ENCODE measurements at places on chromosomes 16 and 17. TPM values are rescaled to one million over a fixed set of nuclear protein-coding genes. Genes with fewer than 3 reads are reported as not detected.

DNA sequence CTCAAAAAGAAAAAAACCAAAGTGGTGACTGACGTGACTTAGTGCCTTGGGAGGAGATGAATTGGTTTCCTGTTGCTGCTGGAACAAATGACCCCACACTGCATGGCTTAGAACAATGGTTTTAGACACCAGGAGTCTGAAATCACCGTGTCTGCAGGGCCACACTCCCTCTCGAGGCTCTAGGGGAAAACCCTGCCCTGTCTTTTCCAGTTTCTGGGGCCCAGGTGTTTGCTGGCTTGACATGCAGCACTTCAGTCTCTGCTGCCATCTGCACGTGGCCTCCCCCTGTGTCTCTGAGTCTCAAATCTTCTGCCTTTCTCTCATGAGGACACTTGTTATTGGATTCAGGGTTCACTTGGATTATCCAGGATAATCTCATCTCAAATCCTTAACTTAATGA, 323.8 kb upstream of the TNRC6C start:
- H3K4me3 ChIP-seq, result no peak overlapping the region
- H3K36me3 ChIP-seq, result no peaks in the 10 kb centered on the region
- no peak overlapping the region for H3K27ac ChIP-seq
- H3K4me1 ChIP-seq, result no peaks in the 10 kb centered on the region
- H3K27me3 ChIP-seq, result no peaks in the 10 kb centered on the region
- DNase-seq, result no peak

GRCh38 chr17:57762452-57763395, 17.6 kb upstream of the CCDC182 start:
- no peaks in the 10 kb centered on the region for H3K36me3 ChIP-seq
- DNase-seq, result no peak
- no peak overlapping the region for H3K27ac ChIP-seq
- H3K4me1 ChIP-seq, result no peaks in the 10 kb centered on the region
- H3K27me3 ChIP-seq, result no peaks in the 10 kb centered on the region
- no peak overlapping the region for H3K4me3 ChIP-seq

DNA sequence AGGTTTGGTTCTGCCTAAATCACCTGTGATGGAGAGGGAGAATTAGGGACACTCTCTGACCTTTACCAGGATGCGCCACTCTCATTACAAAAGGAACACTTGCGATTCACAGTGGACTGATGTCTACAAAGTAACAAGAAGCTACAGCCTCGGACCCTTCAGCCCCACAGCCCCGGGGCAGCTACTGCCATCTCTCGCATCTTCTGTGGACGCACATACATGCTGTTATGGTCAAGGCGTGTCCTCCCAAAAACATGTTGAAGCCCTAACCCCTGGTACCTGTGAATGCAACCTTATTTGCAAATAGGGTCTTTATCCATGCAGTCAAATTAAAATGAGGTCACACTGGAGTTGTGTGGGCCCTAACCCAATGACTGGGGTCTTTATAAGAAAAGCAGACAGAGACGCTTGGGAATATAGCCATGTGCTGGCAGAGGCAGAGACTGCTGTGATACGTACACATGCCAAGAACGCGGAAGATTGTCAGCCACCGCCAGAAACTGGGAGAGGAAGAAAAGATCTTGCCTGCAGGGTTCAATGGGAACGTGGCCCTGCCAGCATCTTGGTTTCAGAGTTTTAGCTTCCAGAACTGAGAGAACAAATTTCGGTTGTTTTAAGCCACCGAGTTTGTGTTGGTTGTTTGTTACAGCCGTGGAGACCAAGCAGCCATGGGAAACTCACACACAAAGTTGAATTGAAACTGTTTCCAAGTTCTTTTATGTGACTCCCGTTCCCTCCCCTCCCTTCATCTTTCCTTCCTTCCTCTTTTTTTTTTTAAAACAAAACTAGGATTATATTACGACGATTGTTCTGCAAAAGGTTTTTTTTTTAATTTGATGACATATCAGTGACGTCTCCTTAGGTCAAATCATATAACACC, 23.1 kb downstream of the ATP2C2 start:
- H3K36me3 ChIP-seq, result no peaks in the 10 kb centered on the region
- no peak overlapping the region for H3K4me3 ChIP-seq
- no peaks in the 10 kb centered on the region for H3K4me1 ChIP-seq
- no peaks in the 10 kb centered on the region for H3K27me3 ChIP-seq
- H3K27ac ChIP-seq, result no peak overlapping the region
- no peak for DNase-seq

DNA sequence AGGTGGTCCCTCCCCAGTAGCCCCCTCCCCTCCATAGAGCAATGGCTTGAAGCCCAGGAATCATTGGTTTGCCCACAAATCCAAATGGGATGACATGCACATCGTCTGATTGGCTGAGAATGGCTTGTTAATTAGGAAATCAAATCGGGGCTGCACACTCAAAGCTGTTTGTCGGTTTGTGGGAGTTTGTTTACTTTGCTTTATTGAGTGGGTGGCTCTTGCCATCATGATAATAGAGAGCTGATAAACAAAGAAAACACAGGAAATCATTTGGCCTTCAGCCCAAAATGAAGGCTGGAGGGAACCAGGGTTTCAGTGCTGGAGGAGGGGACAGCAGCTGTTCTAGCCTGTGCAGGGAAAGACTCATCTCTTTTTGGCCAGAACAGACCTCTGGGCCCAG, 316.3 kb downstream of the CBLN1 start:
- no peak overlapping the region for H3K27ac ChIP-seq
- no peaks in the 10 kb centered on the region for H3K4me1 ChIP-seq
- H3K27me3 ChIP-seq, result no peaks in the 10 kb centered on the region
- H3K36me3 ChIP-seq, result no peaks in the 10 kb centered on the region
- H3K4me3 ChIP-seq, result no peak overlapping the region
- no peak for DNase-seq

- H3K4me3 ChIP-seq, result no peak overlapping the region
- no peaks in the 10 kb centered on the region for H3K4me1 ChIP-seq
- H3K27me3 ChIP-seq, result no peaks in the 10 kb centered on the region
- H3K27ac ChIP-seq, result no peak overlapping the region
- H3K36me3 ChIP-seq, result no peaks in the 10 kb centered on the region
Observed at GRCh38 chr17:54237911-54238515, 415.3 kb downstream of the KIF2B start.

DNA sequence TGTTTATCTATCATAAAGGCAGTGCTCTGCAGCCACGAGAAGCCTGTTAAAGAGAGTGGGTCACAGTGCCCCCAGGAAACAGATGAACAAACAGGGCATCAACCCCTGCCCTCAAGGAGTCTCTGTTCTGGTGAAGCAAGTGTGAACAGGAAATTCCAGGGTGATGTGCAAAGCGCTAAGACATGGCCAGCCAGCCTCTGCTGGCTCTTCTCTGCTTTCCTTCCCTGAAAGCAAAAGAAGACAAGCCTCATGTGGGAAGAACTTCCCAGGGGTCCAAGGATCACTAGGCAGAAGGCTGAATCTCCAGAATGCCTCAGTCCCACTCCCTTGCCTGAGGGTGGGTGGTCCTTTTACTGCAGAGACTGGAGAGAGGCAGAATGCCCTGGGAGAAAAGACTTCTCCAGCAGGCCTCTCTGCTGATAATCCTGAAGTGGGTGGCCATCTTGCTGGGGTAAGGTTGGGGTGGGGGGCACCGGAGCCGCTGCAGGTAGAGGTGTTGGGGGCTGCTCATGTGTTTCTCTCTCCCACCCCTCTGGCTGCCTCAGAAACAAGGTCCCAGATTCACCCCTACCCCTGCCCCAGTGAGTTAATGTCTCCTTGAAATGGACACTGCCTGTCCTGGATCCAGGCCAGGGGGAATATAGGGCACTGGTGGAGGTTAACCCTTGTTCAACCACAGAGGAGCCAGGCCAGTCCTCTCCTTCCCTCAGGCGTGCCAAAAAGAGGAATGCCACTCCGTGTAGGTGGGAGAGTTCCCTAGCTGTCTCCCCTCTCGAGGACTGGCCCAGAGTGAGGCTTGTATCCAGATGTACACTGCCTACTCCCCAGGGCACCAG, 2.4 kb downstream of the ANKRD13B start:
- H3K4me3 ChIP-seq, result no peak overlapping the region
- no peak for DNase-seq
- no peaks in the 10 kb centered on the region for H3K36me3 ChIP-seq
- H3K4me1 ChIP-seq, result peaks cover 28% of the 10 kb centered on the region
- H3K27ac ChIP-seq, result no peak overlapping the region

DNA sequence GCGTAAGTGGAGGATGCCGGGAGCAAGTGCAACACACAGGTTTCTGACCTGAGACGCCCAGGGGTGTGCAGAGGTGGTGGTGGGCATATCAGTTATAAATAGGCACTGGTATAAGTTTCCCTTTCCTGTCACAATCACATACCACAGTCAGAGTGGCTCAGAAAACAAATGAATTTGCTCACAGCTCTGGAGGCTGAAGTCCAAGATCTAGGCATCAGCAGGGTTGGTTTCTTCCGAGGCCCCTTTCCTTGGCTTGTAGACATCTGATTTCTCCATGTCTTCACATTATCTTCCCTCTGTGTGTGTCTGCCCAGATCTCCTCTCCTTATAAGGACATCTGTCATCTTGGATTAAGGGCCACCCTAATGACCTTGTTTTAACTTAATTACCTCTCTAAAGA, 250.5 kb upstream of the TNRC6C start:
- no peak overlapping the region for H3K4me3 ChIP-seq
- no peaks in the 10 kb centered on the region for H3K27me3 ChIP-seq
- H3K27ac ChIP-seq, result no peak overlapping the region
- H3K4me1 ChIP-seq, result no peaks in the 10 kb centered on the region
- no peak for DNase-seq

- no peak for DNase-seq
- no peaks in the 10 kb centered on the region for H3K27me3 ChIP-seq
- peaks cover 3% of the 10 kb centered on the region for H3K36me3 ChIP-seq
Observed at GRCh38 chr17:2393954-2394749, 6.7 kb downstream of the MNT start.

ZNF205 gene
- not detected for total RNA-seq

PIRT gene
- total RNA-seq, result not detected

All from naive thymus-derived CD4-positive, alpha-beta T cell (primary cell).